ENCODE measurements at places on chromosomes 1 and 21.
A peak's percentile ranks its signal among the peaks of the same experiment; 100 is the strongest.

- DNase-seq: no peak
These were observed 95.6 kb downstream of the RERE start for GRCh38 chr1:8721679-8722324.

- DNase-seq: peak; percentile 14
These were observed 115.4 kb upstream of the NEGR1 start for GRCh38 chr1:72397786-72398185.

GRCh38 chr1:215608646-215609045 lies 41.5 kb downstream of the KCTD3 start:
- DNase-seq: no peak

GRCh38 chr1:209780268-209780667 lies 4.1 kb downstream of the C1orf74 start:
- no peak for DNase-seq

- DNase-seq: no peak
These were observed 117.9 kb downstream of the MACF1 start for GRCh38 chr1:39322431-39322830.

DNA sequence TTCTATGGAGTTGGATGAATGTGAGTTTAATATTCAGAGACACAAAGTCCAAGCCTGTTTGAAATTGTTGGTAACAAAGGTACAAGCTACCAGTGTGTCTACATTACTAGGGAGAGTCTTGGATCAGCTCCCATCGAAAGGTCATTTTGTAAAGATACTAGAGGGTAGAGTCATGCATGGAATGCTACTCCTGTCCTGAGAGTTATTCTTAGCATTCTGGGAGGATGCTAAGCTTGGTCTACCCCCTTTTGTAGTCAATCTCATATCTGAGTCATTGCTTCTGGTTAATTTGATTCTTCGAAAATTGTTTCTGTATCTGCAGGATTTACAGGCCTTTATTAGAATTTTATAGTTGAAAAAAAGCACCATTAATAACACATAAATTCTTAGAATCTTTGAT lies 240.2 kb downstream of the ST6GALNAC3 start:
- DNase-seq: no peak

- no peak for DNase-seq
These were observed 20.6 kb downstream of the CITED4 start for GRCh38 chr1:40841602-40842001.

DNA sequence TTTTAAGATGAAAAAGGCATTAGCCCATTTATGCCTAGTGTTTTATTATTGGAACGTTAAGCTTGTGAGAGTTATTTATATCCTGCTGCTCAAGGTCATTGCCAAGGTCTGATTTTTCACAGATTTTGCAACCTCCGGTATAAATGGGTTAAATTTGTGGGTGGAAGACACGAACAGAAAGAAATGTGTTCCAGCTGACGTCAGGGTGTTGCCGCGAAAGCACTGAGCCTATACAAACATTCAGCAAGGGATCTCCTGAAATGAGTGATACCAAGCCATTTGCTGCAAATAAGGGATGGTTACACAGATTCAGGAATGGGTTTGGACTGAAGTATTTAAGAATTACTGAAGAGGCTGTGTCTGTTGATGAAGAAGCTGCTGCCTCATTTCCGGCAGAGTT lies 32.2 kb downstream of the TMED5 start:
- DNase-seq: no peak

- no peak for DNase-seq
These were observed 191.9 kb downstream of the RRAGC start for GRCh38 chr1:38667626-38668025.

GRCh38 chr21:33025489-33026442 lies at the start of gene OLIG2:
Gene OLIG2 (plus strand): TSS chr21:33025935. CDS start chr21:33026863, 928 bp downstream.
- DNase-seq: peak; percentile 59

GRCh38 chr21:36379251-36379650 lies 5.9 kb upstream of the CHAF1B start:
- no peak for DNase-seq

GRCh38 chr1:224763126-224763775 lies 147.1 kb downstream of the CNIH3 start:
- no peak for DNase-seq

- no peak for DNase-seq
These were observed 3.2 kb downstream of the FCRL2 start for GRCh38 chr1:157773493-157774350.

- no peak for DNase-seq
These were observed 92.1 kb downstream of the PTPRC start for GRCh38 chr1:198730952-198731351.

DNA sequence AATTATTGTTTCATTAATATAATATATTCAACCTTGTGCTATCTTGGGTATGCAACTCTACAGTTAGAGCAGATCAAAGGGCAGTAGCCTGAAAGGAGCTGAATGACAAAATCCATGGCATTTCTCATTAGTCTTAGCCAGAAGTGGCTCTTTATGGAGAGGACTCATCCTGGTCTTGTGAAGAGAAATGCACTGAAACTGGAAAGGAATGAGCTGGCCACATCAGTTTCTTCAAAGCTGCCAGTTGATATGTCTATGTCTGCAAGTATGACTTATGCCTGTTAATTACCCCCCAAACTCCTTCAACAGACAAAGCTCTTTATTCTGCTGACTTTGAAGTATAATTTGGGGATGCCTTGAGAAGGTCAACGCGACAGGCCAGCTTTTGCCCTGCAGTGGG lies 119.0 kb upstream of the UBE2U start:
- DNase-seq: no peak

GRCh38 chr1:242205622-242206489 lies 207.0 kb upstream of the MAP1LC3C start:
- DNase-seq: no peak

DNA sequence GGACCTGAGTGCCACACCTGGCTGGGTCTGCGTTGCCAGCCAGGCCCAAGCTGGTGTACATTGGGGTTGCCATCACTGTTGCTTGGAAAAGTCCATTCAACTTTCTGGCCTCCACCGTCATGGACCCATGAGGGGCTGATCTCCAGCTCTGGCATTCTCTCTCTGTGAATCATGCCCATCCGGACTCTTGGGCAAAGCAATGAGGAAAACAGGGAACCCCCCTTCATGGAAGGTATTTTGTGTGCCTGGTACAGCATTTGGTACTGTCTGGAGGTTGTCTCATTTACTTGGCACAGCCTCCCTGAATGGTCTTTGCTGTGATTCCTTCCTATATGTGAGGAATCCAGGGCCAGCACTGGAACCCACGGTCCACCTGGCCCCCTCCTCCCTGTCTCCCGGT lies 99.4 kb downstream of the FOXD2 start:
- DNase-seq: no peak

DNA sequence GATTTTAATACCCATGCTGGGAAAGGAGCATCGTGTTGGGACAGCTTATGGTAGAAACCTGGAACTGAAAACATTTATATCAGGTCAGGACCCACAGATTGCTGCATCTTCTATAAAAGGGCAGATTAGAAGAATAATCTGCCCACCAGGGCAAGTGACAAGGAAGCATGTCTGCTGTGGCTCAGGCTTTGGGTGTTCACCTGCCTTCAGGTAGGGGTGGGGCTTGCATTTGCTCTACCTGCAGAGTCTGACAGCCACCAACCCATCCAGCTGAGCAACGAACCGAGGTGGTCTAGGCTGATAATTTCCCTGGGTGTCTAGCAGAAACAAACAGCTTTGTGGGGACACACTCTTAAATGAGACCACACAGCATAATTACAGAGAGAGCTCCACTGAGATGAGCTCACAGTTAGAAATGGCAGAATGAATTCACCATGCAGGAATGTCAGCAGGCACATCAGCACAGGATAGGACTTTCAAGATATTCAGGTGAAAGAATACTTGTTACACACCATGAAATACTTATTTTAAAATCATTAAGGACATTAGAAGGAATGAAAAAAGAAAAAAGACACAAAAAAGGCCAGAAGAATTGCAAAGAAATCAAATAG lies 36.1 kb upstream of the B3GALT5 start:
- no peak for DNase-seq

DNA sequence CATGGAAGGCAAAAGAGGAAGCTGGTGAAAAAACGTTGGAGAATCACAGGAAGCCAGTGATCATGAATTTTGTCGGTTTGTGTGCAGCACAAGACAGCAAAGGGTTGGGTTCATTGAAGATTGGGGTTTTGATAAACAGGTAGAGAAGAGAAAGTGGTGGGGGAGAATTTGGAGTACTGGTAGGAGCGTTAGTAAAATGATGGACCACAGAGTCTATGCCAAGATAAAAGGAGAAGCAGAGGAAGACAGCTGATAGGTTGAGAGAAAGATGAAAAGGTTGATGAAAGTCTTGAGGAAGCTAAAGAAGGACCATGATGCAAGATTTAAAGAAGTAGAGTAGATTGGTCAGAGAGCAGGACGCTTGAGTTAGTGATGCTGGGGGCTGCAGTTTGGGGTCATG lies 156.8 kb upstream of the POU3F1 start:
- no peak for DNase-seq

- DNase-seq: no peak
These were observed 152.2 kb downstream of the HIVEP3 start for GRCh38 chr1:41766546-41766945.

DNA sequence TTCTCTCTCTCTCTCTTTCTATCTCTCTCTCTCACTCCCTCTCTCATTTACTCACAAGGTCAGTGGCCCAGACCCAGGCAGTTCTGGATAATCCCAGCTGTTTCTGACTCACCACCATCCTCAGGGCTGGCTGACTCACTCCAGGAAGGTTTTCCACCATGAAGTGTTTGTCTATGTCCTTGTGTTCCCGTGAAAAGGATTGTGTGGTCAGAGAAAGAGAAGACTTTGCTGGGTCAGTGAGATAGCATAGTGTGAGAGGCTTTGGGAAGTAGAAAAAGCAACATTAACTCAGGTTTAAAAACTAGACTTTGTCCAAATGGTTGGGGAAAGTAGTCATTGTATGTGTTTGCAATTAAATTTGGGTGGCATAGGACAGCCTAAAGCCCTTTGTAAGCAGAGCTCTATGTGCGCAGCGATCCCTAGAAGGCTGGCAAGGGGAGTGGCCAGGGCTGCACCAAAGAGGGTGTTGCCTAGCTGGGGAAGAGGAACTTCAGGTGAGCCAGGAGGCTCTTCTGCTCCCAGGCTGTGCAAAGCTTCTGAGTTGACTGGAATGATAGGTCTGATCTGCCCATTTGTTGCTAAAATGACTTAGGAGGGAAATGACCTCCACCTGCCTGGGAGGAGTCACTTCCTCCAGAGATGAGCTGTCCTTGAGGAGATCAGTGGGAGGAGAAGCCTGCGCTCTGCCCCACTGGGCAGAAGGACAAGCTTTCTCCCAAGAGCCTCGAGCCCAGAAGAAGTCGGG lies 4.9 kb upstream of the CAPN2 start:
- DNase-seq: no peak

- no peak for DNase-seq
These were observed 11.8 kb downstream of the SHISA4 start for GRCh38 chr1:201900476-201900875.

GRCh38 chr1:214285610-214286440 lies 4.9 kb downstream of the SMYD2 start:
- peak; percentile 42 for DNase-seq

GRCh38 chr1:27604579-27605299 lies 795 bp upstream of the AHDC1 start:
- DNase-seq: no peak

DNA sequence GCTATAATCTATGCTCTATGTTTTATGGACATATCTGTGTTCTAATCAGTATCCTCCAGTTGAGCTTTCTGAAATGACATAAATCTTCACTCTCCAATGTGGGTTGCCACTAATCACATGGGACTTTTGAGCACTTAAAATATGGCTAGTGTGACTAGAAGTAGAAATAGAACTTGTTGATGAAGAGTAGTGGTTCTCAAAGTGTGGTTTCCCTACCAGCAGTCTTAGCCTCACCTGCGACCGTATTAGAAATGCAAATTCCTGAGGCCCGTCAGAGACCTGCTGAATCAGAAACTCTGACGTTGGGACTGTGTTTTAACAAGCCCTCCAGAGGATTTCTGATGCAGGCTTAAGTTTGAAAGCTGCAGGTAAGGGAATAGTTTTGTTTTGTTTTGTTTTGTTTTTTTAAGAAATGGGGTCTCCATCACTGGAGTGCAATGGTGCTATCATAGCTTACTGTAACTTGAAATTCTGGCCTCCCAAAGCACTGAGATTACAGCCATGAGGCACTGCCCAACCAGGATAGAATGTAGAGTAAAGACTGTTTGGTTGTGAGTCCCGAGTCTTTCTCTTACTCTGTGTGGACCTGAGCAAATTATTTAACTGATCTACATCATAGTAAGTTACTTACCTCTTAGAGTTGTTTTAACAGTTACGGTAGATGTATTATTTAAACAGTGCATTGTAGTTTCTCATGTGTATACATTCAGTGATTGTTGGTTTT lies 21.7 kb downstream of the GLRX2 start:
- no peak for DNase-seq

DNA sequence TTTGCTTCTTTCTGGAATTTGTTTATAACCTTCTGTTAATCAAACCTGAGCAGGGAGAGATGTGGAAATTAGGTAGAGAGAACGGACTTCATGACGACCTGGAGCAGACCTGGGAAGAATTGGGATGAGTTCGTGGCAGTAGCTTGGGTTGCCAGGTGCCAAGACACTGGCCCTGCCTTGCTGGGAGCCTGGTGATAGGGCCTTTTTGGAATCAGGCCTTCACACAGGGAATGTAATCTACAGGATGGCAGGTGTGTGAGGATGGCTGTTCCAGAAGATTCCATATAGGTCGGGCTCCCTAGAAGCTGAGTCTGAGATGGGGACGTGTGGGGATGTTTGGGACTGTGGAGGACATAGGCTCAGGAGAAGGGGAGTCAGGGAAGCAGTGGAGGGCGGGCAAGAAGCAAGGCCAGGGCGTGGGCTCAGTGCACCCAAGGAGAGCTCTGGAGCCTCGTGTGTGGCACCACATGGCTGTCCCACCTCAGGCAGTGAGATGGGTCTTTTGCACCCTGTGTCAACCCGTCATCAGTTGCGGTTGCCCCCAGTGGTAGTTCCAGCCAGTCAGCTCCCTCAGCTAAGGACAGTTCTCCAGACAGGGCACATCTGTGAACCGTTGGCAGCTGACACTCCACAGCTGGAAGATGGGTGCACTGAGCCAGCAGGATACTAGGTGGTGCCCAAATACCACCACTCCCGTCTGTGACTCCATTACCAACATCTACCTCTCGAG lies 395.9 kb downstream of the MATN1 start:
- no peak for DNase-seq

DNA sequence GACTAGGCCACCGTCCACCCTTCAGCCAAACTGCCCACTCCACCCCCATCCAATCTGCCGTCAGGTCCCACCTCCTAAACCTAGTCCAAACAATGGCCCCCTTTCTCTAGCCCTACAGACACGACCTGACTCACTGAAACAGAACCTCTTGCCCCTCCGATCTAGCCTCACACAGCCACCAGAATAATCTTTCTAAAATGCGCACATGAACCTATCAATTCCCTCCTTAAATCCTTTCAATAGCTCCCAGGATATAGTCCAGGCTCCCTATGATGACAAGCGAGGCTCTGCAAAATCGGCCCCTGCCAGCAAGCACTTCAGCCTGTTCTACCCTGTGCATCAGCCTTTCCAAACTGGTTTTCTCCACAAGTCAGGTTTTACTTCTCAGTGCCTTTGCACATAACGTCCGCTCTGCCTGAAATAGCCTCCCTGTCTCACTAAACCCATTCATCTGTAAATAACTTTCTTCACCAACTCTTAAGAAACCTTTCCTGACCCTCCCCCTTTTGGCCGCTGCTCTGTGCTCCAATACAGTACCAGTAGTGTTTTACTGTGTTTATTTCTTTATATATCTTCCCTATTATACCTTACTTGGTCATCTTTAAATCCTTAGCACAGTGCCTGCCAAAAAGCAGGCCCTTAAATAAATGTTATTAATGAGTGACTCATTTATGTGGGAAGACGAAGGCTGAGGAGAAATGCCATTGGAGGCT lies 9.0 kb upstream of the CDC20 start:
- peak; percentile 44 for DNase-seq

GRCh38 chr1:196180847-196181593 lies 427.2 kb downstream of the KCNT2 start:
- no peak for DNase-seq

- DNase-seq: no peak
These were observed 9.6 kb downstream of the ENSA start for GRCh38 chr1:150619576-150620509.

All from NCI-H2081 (cell line).